ENCODE measurements at places on chromosomes 16 and 17. TPM values are rescaled to one million over a fixed set of nuclear protein-coding genes. Genes with fewer than 3 reads are reported as not detected.

TRPV3 gene
- 2.8 TPM for total RNA-seq

- DNase-seq: peak; percentile 65
These were observed 79.5 kb downstream of the PMP22 start for GRCh38 chr17:15185625-15185991.

DNA sequence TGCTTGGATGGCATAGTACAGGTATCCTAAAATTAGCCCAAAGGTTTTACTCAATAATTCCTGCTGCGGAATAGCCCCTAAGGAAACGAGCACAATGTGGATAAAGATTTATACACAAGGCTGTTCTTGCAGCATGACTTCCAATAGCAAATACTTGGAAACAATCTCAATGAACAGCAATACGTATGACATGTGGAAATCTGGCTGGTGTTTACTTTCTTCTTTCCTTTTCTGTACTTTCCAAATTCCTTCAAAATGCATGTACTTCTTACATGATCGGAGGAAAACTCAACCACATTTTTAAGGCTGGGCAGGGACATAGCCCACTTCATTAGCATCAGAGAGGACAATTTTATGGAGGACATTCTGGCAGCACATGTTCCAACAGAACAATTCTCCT, 86.6 kb downstream of the C16orf95 start:
- DNase-seq: no peak

DNA sequence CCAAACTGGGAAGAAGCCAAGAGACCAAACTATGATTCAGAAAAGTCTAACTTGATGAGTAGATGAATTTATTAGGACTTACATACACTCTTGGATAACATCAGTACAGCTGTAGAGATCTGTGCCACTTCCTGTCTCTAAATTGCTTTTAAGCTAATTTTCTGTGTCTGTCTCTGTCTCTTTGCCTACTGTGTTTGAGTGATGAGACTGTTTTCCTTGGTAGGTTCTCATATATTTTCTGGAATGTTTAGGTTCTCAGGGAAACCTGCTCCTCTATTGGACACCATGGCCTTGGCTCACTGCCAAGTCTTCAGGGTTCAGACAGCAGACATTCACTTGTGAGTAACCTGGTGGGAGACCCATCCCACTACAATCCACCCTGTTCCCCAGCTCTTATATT, 103.5 kb upstream of the KIF2B start:
- no peak for DNase-seq

All from right atrium auricular region (tissue), 2 donors.